Stimulated activated CD4-positive, alpha-beta T cell treated with anti-CD3 and anti-CD28 coated beads, Interleukin-1b, Interleukin-23, amount 100 ng/mL, for 24 hours (primary cell): ENCODE measurements at places on chromosomes 6 and 20.

- no peak for DNase-seq
Observed at GRCh38 chr6:91098006-91098405, 511.1 kb upstream of the MAP3K7 start.

DNA sequence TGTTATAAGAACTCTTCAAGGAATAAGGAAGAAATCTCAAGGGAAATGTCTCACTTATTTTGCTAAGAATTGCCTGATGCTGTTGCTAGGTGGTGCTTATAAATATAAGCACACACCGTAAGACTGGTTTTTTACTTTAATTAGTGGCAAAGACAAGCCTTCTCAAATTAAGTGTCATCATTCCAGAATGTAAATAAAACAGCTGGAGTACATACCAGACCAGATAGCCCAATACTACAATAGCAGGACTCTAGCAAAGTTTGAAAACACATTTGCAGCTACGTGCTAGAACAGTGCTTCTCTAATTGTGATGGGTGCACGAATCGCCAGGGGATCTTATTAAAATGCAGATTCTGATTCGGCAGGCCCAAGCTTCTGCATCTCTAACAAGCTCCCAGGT lies 6.8 kb downstream of the CNKSR3 start:
- DNase-seq, result no peak

- DNase-seq, result no peak
Observed at GRCh38 chr6:39935241-39935640, 979 bp upstream of the MOCS1 start.

GRCh38 chr20:50591233-50591852 lies 81.2 kb downstream of the PTPN1 start:
- no peak for DNase-seq

GRCh38 chr6:41958022-41958856 lies 16.6 kb upstream of the CCND3 start:
- no peak for DNase-seq

- DNase-seq, result no peak
Observed at GRCh38 chr6:110674096-110674495, 141.2 kb downstream of the CDK19 start.

DNA sequence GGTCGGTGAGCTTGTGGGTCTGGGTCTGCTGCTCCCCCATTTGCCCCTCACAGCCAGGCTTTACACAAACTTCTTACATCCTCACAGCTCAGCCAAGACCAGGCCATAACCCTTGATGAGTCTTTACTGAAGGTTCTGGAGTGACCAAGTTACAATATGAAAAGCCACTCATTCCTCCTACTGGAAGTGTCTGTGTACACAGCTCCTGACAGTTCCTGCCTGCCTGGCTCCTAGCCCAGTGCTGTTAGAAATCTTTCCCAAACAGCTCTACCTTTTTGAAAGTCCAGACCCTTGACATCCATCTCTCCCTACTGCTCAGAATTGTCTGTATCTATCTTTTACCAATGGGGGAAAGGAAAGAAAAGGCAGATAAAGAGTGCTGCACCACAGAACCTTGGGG lies 106.9 kb downstream of the PAX1 start:
- DNase-seq, result no peak

GRCh38 chr6:12385316-12385715 lies 95.2 kb downstream of the EDN1 start:
- DNase-seq, result no peak

- no peak for DNase-seq
Observed at GRCh38 chr6:156807028-156807427, 29.9 kb downstream of the ARID1B start.

- no peak for DNase-seq
Observed at GRCh38 chr6:119303164-119303887, 46.2 kb downstream of the MAN1A1 start.

DNA sequence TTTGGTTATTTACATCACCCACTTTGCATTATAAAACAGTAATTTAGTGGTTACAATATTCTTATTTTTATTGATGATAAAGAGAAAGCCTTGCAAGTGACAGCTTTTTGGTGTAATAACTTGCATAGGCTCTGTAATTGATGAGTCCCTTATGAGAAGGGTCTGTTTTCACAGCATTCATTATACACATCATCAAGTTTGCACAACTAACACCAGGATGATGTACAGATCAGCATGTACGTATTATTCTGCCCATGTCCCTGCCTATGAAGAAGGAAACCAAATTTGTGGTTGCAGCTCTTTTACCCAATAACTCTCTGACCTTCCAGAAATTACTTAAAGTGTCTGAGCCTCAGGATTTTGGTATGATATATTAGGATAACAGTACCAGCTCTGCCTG lies 59.2 kb downstream of the CLVS2 start:
- DNase-seq, result no peak

GRCh38 chr6:120779441-120779840 lies 554.8 kb downstream of the TBC1D32 start:
- no peak for DNase-seq

- DNase-seq, result no peak
Observed at GRCh38 chr6:41460742-41461336, 85.3 kb upstream of the FOXP4 start.

GRCh38 chr6:43304361-43304760 lies 4.3 kb downstream of the CRIP3 start:
- no peak for DNase-seq

DNA sequence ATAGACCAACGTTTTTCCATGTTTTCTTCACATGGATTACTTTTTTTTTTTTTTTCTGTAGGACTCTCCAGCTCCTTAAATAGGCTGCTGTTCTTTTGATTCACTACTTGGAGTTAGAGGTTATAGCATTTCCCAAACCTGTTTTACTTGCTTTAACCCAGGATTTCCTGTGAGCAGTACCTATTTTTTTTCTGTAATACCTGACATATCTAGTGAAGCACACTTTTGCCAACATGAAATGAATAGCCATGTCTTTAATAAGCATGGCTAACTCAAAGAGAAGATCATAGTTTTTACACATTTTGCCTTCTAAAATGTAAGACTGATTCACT lies 137.0 kb downstream of the FOXA2 start:
- no peak for DNase-seq

- DNase-seq, result no peak
Observed at GRCh38 chr6:129454488-129454887, 255.5 kb downstream of the ARHGAP18 start.

DNA sequence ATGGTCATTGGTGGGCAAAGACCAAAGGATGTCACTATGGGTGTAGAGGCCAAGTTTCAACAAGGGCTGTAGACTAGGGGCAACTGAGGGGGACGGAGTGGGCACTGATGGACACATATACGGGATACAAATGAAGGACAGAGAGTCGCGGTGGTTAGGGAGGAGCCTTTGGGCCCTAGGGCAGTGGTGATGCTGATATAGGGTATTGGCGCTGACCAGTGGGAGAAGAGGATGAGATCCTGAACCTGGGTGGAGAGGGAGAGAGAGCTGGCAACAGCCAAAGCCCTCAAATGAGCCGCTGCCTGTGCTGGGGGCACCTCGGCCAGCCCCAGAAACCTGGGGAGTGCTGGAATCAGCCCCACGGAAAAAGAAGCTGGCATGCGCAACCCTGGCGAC lies 1.6 kb downstream of the CDH22 start:
- DNase-seq, result no peak

GRCh38 chr6:47064274-47064673 lies 22.1 kb upstream of the ADGRF1 start:
- no peak for DNase-seq

DNA sequence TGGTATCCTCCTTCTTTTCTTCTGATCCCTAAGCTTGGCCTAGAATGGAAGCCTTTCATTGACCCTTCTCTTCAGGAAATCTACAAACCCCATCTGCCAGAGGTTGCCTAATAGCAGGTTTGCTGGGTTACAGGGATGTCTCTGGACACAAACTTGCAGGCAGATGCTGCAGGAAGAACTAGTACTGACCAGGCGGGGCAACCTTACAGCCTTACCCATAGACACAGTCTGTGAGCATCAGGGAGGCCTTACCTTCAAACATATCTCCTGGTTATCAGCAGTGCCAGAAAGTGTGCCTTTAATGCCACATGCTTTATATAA lies 2.6 kb downstream of the SCUBE3 start:
- no peak for DNase-seq

- no peak for DNase-seq
Observed at GRCh38 chr6:4803343-4803744, 27.1 kb downstream of the CDYL start.

- no peak for DNase-seq
Observed at GRCh38 chr6:131321589-131321988, 186.3 kb downstream of the AKAP7 start.

DNA sequence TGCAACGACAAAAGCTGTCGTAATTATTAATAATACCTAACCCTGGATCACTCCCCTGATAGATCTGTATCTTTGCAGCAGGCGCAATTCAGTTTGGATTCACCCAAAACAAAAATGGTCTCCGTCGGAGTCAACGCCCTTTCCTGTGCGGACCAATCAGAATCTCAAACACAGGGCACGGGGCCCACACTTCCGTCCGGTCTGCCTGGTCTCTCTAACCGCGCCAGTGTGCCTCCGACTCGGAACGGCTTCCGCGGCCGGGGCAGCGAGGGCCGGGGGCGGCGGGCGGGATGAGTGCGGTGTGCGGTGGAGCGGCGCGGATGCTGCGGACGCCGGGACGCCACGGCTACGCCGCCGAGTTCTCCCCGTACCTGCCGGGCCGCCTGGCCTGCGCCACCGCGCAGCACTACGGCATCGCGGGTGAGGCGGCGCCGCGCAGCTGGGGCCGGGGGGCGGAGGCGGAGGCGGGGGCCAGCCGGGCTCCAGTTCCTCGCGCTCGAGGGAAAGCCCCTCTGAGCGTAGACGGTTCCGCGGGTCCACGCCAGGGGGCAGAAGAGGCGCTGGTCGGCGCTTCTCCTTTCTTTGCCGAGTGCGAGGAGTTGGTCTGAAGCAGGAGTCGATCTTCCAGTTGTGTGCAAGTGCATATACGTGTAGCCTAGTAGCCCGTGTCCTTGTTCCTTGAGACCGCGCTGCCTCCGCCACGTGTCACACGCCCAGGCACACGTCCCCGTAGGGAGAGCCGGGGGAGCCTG lies at the start of gene PEX7:
PEX7 (plus strand) TSS at position 217 of the 752 bp plus-strand sequence; CDS start at position 291, 74 bp downstream.
- peak; percentile 82 for DNase-seq

- DNase-seq, result no peak
Observed at GRCh38 chr6:6588064-6588923, at the start of gene LY86. Gene LY86, plus strand, starts transcription at chr6:6588720. Its CDS starts 15 bp downstream, at chr6:6588735.

DNA sequence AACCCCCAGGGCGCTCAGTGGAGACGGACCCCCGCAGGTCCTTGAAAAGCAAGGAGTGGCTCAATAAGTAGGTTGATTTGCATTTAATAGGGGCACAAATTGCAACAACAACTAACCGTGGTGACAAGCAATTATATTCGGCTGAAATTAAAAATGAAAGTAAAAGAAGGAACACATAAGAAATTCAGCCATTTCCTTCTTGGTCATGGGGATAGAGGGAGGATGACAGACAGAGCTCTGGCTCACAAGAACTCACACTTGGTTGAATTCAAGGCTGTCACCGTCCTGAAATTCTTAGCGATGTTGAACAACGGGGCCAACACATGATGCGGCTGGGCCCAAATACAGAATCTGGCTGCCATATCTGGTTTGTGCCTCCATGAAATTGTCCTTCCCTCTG lies 129.0 kb downstream of the EDN3 start:
- DNase-seq, result no peak

DNA sequence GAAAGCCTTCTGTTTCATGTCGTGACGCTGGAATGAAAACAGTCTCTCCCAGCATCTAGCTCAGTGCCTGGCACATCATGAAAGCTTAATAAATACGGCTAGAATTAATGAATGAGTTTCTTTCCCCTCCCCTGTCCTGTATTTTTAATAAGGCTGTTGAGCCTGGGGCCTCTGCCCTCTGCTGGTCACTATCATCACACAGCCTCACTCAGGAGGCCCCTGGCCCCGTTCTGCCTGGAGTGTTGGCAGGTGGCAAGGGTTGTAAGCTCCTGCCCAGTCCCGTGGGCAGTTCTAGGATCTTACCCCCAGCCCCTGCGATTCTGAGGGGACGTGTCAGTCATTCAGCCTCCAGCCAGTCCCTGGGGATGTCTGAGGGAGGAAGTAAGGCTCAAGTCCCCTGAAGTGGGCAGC lies 41.4 kb downstream of the PHACTR3 start:
- DNase-seq, result no peak

DNA sequence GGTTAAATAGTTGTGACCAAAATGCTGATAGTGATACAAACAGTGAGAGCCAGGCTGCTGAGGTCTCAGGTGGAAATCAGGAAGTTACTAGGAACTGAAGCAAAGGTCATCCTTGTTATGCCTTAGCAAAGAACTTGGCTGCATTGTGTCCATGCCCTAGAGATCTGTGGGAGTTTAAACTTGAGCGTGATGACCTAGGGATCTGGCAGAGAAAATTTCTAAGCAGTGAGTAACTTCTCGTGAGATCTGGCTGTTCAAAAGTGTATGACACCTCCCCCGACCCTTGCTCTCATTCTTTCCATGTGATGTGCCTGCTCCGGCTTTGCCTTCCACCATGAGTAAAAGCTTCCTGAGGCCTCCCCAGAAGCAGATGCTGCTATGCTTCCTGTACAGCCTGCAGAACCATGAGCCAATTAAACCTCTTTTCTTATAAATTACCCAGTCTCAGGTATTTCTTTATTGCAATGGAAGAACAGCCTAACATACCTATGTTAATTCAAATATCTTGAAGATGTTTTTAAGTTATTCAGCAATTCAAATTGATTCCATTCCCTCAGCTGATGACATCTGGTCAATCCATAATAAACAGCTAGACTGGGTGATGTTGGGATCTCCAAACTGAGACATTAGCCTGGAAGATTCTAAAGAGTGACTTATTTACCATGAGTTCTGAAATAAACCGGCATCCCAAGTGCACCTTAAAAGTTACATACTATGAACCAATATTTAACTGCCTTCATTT lies 33.8 kb downstream of the KIF16B start:
- DNase-seq, result no peak

- no peak for DNase-seq
Observed at GRCh38 chr6:167827583-167828324, 1.0 kb downstream of the AFDN start.

DNA sequence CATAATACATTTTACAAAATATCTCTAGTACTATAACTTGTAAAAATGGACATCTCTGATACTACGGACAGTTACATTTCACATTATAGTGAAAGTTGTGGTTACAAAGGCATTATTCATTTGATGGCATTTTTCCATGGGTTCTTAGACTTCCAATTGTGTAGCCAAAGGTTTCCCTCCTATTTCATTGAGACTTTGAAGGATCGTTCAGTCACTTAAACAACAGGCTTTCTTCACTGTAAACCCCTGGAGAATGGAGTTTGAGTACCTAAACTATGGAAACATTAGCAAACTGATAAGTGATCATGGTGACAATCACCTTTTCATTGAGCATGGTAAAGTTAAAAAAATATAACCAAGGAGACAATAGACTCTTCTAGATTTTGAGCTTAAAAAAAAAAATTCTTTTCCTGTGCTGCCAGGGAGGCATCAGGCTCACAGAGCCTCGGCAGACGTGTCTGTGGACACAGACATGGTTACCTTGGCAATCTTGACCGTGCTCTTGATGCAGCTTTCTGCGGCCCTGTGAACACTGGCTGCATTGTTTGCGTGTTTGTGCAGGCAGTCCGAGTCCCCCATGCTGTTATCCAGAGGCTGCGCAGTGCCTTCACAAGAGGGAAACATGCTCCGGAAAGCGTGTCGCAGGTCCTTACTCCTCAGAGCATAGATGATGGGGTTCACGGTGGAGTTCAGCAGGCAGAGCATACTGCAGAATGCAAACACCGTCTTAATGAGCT lies 22.6 kb downstream of the CNR1 start:
- DNase-seq, result no peak
